Activated naive CD8-positive, alpha-beta T cell treated with anti-CD3 and anti-CD28 coated beads, Interleukin-2, amount 50 U/mL, for 16 hours (primary cell): ENCODE measurements at places on chromosomes 4 and X.

DNA sequence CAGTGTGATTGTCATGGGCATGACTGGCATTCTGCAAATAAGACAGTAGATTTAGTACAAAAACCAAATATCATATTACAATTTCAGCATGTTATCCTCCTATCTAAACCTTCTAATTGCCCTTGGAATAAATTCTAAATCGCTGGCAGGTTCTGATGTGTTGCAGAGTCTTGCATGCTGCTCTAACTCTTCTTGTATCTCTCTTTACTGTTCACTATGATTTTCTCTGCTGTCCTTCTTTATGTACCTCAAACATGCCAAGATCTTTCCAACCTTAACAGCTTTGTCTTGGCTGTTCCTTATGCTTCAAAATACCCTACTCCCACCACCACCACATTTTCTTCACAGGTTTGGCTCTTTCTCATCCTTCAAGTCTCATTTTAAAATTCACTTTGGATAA, 43.0 kb upstream of the KCNIP4 start:
- no peak for DNase-seq

DNA sequence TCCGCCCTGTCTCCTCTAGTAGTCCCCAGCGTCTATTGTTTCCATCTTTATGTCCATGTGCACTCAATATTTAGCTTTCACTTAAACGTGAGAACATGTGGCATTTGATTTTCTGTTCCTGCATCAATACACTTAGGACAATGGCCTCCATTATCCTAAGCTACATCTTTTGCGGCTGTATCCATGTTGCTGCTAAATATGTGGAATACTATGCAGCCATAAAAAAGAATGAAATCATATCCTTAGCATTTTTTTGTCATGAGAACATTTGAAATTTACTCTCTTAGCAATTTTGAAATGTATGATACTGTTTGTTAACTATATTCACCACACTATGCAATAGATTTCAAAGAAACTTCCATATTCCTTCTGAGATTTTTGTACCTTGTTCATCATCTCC, 19.8 kb upstream of the CD38 start:
- DNase-seq, result no peak

- no peak for DNase-seq
Observed at GRCh38 chrX:46722742-46723568, 36.0 kb downstream of the SLC9A7 start.

DNA sequence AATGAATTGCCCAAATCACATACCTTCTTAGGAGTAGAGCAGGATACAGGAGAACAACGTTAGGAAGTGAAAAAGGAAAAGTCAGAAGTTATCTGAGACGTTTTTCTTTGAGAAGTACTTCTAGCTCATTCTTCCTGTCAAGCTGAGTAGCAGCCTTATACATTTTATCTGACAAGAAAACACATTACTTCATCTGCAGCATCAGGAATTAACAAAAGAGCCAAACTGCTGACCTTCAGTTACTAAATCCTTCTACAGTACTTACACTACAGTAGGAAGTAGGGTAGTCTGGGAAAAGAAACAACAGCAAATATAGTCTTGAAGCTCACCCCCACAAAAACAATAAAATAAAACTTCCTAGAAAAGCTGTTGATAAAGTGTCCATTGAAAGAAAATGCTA, 57.0 kb downstream of the ATP11C start:
- DNase-seq, result no peak

GRCh38 chrX:69130439-69130838, 34.8 kb downstream of the PJA1 start:
- no peak for DNase-seq

DNA sequence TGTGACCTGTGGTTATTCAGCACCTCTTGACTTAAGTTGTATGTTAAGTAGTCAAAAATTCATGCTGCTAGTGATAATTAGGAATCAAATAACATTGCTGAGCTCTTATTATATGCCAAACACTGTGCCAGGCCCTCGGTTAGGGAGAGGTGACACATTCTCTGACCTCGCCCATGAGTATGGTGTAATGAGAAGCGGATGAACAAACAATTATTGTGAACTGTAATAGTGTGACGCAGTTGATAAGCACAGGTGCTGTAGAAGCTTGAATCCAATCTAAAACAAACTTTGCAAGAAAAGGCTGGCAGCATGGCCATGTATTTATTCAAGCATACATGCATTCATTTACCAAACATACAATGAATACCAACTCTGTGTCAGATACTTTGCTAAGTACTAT, 303.5 kb upstream of the HS3ST1 start:
- DNase-seq, result no peak

DNA sequence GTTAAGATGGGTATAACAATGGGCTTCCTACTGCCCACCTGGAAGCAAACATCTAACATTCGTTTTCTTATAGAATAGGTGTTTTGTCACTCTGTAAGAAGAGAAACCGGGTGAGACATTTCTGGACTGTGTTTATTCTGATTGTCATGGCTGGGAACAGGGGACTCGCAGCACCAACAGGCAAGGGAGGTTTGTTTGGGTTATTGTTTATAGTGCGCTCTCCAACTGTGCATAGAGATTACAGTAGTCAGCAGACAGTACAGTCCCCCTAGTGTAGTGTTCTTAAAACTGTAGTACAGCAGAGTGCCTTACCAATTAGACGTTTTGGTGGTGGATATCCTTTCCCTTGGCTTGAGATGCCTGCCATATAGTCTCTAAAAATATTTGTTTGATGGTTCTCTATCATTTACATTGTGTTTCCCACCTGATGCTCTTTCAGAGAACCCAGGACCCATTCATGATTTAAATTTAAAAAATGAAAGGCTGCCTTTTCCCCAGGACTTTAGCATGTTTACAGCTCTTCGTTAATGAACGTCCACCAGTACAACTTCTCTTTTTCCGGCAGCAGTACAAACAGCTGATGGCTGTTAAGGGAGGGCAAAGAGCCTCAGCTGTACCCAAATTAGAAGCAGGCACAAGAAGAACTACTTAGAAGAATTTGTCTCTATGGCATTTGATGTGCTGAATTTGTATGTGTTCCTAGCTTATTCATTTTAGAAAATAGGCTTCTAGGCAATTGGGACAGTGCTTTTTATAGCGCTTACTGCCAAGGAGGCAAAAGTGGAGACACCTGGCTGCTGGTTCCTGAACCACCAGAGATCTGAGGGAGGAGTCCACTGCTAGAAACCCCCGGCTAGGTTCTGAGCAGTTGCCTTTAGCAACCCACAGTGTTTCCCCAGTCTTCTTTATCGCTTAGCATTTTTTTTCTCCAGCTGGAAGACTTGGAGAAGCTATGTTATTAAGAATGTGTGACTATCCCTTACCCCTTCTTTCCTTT, 1.0 kb upstream of the RNF150 start:
- no peak for DNase-seq

DNA sequence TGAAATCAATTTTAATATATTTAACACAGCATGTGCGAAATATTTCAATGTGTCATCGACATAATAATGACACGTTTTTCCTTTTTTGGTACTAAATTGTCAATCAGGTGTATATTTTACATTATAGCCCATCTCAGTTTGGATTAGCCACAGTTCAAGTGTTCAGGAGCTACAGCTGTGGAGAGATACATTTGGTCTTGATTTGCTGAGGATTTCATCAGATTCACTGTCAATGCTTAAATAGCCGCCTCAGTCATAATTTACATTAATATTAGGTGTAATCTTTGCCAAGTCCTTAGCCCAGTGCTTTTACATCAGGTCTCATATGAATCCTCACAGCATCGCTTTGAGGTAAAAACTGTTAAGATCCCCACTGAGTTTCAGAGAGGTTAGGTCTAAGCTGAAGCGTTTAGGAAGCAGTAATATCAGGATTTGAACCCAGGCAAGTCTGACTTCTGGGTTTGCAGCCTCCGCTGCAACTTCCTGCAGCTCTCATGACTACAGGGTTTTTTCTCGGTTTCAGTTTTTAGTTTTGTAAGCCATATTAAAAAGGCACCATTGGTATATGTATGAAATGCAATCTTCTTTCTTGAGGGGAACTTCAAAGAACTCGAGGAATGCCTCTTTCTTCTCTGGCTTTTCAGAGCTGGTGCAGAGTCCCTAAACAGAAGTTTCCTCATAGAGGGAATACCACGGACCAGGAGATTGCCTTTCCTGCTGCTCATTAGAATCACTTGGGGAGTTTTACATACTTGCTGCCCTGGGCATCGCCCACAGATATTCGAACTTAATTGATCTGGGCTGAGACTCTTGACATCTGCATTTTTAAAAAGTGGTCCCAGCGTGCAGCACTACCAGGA, 6.4 kb downstream of the MTM1 start:
- DNase-seq, result no peak

DNA sequence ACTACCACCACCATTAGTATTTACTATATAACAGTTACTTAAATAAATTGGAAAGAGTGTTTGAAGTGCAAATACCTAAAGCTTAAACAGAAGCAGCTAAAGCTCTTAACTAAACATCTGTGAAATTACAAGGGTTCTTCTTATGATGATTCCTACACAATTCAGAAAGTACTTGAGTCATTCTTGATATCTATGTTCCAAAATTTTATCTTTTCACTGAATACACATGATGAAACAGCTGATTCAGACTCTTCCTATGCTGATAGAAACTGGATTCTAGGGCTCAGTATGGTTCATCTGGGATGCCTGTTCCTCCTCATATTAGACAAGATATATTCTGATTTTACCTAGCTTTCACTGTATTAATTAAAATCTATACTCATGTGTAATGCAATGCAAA, 13.6 kb downstream of the EREG start:
- DNase-seq, result no peak

GRCh38 chrX:18890724-18891547, 93.0 kb downstream of the PHKA2 start:
- DNase-seq, result no peak

DNA sequence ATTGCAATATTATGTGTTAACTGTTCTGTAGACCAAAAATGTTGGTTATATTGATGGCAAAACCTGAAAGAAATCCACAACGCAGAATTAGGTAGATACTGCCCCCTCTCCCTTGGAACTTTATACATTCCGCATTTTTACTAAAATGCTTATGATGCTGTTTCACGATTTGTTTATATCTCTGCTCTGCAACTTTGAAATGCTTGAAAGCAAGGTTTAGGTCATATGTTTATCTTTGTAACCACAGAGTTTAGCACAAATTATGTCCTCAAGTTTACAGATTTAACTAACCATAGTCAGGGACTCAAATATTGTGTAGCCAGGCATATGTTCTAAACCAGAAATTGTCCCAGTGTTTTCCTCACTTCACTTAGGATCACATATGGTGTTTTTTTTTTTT, 66.1 kb upstream of the H2AZ1 start:
- DNase-seq, result no peak

GRCh38 chr4:183312841-183313240, 7.2 kb downstream of the CLDN22 start:
- no peak for DNase-seq

DNA sequence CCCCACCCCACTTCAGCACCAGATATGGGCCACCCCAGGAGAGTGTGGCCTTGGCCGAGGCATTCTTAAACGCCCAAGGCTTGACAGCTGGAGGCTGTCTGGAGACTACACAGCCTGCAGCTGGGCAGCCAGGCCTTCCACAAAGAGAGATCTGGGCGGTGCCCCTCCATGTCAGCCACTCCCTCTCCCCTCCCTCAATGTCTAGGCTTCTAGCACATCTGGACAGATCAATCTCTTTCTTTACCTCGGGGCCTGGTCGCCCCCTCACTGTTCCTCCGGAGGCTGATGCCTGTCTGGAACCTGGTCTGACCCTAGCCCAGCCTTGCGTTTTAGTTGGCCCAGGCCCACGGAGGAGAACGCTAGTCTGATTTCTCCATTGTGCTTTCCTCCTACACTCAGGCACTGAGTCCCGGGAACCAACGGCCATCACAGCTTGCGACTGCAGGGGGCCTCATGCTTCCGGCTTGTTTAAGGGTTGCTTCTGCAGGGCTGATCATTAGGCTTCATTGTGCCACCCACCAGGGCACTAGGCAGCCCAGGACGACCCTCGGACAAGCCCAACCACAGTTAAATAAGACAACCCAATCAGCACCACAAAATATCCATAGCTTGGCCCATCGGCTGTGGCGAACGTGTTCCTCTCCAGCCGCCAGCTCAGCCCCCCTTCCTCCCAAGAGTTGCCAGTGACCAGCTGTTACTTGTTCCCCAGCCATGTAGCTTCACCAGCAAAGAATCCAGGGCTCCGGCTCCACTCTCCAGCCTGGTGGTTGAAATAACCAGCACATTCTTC, 200.6 kb downstream of the BCOR start:
- no peak for DNase-seq

DNA sequence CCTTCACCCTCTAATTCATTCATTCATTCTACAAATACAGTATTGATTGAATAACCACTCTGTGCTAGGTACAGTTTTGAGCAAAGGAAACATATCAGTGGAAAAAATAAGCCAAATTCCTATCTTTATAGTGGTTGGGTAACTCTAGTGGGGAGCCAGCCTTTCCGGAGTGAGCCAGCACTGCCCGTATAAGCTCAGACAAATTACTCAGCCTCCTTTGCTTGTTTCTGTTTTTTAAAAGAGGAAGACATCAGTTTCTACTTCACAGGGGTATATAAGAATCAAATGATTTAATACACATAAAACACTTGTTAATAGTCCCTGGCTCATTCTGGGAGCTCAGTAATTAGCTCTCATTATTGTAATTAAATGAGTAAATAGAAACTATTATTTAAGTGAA, 238.2 kb upstream of the MAD2L1 start:
- no peak for DNase-seq

- no peak for DNase-seq
Observed at GRCh38 chr4:155611501-155611900, 55.1 kb upstream of the GUCY1A1 start.

GRCh38 chr4:145716661-145717200, 36.8 kb downstream of the C4orf51 start:
- DNase-seq, result no peak

- DNase-seq, result no peak
Observed at GRCh38 chrX:125132274-125132673, 187.4 kb upstream of the TEX13C start.

GRCh38 chrX:49884290-49884862, 5.1 kb downstream of the USP27X start:
- DNase-seq, result no peak

- no peak for DNase-seq
Observed at GRCh38 chr4:6773106-6773505, 9.4 kb upstream of the KIAA0232 start.

DNA sequence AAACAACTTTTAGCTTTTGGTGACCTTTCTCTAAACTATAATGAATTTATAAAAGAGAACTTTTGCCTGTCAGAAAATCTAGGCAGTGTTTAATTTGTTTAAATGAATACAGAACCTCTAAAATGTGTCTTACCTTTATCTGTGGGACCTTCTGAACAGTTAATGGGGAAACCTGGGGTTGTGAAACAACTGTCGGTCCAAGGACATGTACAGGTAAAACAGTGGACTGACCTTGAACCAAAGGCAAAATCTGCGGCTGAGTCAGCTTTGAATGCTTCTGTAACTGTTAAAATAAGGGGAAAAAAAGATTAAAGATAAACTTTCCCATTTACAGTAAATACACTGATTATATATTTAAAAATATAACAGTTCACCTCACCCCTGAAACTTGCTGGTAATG, 65.1 kb downstream of the WNK3 start:
- DNase-seq, result no peak
